Hippocampal formation (tissue), 2 donors: ENCODE measurements at places on chromosomes 11 and 22.

DNA sequence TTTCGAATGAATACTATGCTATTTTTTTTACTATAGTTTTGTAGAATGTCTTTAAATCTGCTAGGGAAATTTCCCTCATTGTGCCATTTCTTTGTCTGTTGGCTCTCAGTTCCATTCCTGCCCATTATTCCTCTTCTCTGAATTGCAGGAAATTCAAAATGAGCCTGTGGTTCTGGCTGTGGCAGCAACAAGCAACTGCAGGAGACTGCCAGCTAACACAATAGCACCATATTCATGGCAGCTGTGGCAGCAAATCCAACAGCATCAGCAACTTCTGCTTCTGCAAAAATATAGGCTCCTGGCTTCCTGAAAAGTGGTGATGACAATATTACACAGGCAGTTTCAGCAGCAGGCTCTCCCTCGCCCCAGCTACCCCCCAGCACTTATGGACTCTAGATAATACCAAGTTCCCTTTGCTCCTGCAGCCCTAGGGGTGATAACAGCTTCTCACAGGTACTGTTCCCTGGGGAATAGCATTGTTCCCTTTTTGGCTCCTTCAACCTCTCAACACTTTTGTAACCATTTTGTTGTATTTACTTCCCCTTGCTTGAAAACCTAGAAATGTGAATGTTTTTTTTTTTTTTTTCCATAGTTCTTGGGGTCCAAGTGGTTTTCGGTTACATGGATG, 9.3 kb downstream of the PATE4 start:
- peak; percentile 1 for DNase-seq

- DNase-seq = no peak
These were observed 11.1 kb upstream of the PHLDA2 start for GRCh38 chr11:2940147-2940920.

GRCh38 chr11:90775567-90776165, 552.8 kb upstream of the CHORDC1 start:
- no peak for DNase-seq

- DNase-seq = no peak
These were observed 26.6 kb downstream of the GRIA4 start for GRCh38 chr11:105636496-105636895.

- no peak for DNase-seq
These were observed 344.7 kb downstream of the MN1 start for GRCh38 chr22:27456696-27457503.

DNA sequence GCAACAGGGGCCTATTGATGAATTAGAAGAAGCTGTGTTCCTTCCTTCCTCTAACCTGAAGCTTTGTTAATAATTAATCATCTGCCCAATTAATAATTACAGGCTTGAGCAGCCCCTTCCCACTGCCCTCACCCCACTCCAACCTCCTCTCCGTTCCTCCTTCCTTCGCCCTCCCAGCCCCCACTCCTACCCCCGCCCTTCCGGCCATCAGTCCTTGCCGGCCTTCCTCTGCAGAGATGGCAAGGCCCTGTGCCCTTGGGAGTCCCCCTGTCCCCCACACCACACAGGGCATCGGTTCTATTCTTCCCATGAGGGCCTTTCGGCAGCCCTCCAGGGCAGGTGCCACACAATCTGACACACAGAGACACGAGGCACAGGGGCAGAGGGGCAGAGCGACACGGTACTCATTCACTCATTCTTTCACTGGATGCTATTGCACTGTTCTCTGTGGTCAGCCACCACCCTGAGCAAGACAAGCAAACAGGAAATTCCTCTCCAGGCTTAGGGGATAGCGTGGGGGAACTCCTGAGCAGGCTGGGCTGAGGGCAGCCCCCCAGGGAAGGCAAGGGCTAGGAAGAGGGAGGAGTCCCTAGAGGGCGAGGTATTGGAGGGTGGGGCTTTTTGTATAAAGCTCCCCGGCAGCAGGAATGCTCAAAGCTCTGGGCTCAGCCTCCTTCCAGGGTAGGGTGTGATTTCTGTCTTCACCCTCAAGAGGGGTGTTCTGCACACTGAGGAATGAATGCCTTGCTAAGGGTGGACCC, 14.7 kb downstream of the MGAT3 start:
- DNase-seq = no peak

DNA sequence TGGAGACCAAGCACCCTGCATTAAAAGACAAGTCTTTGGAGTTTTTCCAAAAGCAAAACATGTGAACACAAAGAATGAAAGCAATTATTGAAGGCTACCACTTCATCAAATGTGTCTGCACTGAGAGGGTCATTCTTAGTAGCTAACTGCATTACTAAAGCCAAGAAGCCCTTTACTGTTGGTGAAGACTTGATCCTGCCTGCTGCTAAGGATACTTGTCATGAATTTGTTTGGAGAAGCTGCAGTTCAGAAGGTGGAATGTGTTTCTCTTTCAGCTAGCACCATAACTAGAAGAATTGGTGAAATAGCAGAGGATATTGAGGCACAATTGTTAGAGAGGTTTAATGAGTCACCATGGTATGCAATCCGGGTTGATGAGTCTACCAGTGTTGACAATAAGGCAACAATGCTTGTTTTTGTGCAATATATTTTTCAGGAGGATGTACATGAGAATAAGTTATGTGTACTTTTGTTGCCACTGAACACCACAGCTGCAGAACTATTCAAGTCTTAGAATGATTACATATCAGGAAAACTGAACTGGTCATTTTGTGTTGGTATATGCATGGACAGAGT, 457.3 kb upstream of the ISX start:
- no peak for DNase-seq

DNA sequence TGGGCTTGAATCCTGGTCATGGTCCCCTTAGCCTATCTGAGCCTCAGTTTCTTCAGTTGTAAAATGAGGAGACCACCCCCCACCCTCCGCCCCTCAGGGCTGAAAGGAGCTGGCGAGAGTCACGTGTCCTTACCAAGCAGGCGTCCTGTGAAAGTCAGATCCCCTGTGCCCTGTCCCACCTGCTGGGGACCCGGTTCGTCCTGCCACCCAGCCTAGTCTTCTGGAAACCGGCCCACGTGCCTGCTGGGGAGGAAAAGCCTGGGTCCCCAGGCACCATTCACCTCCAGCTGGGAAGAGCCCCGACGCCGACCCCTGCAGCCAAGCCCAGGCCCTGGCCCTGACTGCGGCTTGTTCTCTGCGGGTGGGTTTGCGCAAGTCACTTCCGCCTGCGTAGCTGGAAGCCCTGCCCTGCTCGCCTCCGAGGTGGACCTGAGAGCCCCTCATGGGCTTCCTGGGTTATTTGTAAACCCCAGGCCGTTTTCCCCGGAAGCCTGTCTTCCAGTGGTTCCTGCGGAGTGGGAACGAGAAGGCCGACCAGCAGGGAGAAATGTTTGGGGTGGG, 679 bp upstream of the SSH3 start:
- no peak for DNase-seq

DNA sequence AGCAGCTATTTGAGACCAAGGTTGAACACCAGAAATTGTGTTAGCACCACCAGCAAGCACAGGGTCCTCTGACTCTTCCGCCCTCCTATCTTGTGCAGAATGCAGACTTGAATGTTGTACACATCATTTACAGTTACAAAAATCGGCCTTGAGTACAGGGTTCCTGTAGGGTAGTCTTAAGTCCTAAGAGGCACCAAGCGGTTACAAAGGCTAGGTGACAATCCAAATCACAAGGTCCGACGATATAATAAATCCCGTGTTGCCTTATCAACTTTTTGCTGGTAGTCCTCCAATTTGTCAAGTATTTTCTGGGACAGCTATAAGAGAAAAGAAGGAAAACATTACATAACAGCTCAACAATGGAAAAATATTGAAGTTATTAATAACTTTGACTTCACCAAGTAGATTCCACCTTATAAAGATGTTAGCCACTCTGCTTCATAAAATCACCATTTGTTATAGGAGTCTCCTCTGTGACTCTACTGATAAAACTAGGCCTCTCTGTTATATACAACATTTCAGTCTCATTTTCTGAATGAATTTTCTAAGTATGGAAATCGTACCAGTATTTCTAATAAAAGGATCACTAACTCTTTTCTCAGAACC, 11.8 kb upstream of the FNBP4 start:
- no peak for DNase-seq
